ENCODE measurements at places on chromosomes 3 and 15.
A peak's percentile ranks its signal among the peaks of the same experiment; 100 is the strongest.

- DNase-seq = peak; percentile 85
Observed at GRCh38 chr3:141231952-141232823, 563 bp downstream of the PXYLP1 start.

DNA sequence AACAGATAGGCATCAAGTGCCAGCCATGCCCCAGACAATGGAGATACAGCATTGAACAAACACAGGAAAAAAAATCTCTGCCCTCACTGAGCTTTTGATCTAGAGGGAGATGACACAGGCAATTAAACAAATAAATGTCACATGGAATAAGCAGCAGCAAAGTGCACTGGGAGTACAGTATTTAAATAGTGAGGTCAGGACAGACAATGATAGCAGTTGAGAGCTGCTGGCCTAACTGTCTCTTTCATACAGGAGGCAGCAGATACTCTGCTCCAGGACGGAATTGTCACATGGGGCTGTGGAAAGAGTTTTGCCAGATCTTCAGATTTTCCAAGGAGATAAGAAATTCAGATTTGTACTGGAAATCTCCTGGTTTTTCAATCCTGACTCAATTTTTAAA lies 241.3 kb downstream of the THRB start:
- DNase-seq = no peak

- peak; percentile 50 for DNase-seq
Observed at GRCh38 chr15:81945014-81945615, 100.7 kb downstream of the MEX3B start.

- no peak for DNase-seq
Observed at GRCh38 chr3:25952133-25952532, 162.2 kb downstream of the OXSM start.

GRCh38 chr3:13883681-13884080 lies 3.8 kb upstream of the WNT7A start:
- peak; percentile 22 for DNase-seq

DNA sequence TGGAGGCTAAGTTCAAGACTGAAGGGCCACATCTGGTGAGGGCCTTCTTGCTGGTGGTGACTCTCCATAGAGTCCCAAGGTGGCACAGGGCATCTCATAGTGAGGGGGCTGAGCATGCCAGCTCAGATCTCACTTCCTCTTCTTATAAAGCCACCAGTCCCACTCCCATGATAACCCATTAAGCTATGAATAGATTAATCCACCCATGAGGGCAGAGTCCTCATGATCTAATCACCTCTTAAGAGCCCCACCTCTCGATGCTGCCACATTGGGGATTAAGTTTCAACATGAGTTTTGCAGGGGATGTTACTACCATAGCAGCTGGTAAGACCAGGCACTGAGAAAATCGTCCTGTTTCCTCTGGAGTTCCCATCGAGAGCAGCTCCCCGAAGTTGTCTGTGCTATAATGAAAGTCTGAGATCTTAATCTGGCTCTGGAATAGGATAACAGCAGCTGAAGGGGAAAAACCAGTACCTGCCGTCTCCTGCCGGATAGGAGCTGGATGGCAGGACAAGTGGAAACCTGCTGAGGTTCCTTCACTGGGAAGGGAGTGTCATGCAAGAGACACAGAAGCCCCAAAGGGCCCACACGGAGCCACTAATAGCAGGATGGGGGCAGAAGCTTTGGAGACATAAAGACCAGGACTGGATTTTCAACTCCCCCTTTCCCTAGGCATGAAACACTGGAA lies 79.5 kb upstream of the EPHB3 start:
- DNase-seq = no peak

DNA sequence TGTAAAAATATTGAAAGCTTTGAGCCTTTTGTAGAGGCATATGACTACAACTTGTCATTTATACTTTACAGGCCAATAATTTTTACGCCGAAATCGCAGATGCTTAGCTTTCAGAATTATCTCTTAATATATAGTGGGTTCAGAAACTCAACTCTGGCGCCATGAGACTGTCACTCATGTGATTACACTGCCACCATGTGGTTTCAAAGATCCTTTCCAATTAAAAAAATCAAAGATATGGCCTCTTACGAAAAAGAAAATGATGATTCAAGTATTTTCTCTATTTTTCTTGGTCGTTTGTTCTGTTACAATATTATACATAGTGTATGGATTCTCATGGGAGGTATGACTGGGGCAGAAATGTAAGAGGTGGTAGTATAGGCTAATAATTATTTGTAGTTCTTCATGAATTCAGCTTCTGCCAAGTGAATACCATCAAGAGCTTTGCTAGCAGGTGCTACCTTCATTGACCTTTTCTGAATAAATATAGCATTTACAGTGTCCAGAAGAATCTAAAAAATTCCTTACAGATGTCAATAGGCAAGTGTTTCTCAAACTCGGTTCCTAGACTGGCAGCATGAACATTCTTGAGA lies 751.7 kb upstream of the GOLIM4 start:
- DNase-seq = no peak

DNA sequence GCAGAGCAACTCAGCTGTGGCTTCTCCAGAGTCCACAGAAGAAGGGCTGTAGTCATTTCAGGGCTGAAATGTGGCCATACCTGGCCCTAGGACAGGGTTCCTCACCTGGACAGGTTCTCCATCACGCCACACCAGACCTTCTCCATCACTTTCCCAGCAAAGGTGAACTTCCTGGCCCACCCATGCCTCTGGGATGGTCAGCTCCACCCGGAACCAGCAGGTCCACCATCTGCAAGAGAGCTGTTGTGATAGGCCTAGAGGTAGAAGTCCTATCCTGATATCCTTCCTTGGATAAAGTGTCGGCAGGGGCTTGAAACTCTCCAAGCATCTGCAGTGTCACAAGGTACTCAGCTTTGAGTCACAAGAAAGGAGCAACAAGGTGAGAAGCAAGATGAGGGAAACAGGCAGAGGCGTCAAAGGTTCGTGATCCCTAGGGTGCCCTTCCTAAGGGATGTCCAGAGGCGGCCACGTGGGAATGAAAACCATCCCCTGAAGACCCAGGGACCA lies 948 bp downstream of the MAN2C1 start:
- DNase-seq = no peak

DNA sequence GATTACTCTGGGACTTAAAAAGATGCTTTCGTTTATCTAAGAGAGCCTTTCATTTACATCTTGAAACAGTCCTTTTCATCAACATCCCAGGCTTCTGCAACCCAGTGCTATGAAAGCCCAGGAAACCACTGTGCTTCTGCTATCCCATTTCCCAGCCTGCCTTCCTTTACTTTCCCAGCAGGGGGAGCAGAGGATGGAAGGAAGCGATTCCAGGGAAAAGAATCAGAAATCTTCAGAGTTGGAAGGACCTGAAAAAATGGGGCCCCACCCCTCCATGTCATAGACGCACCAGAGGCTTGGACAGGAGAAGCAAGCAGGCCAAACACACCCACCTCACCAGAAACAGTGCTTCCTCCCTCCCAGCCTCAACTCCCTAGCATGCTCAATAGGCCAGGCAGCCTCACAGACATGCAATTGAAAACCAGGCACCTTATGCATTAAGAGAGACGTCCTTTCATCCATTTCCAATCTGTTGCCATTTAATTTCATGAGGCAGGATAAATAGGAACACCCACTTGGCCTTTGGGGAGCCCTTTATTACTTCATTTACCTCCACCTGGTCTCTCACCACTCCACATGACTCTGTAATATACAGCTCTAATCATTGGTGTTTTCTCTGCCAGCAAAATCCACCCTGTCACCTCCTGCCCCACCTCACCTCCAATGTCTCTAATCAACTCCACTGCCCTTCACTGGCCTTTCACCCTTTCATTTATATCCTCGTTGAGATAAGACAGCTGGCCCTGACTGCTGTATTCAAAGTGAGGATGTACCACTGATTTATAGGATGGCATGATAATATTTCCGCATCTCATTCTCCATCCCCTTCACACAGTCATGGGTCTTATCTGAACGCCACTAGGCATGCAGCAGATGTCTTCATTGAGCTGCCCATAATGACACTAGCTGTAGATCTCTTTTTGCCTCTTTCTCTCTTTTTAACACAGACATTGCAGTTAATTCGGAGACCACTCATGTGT lies 583.9 kb downstream of the NTRK3 start:
- peak; percentile 80 for DNase-seq

GRCh38 chr3:877001-877400 lies 215.8 kb upstream of the CNTN6 start:
- no peak for DNase-seq

DNA sequence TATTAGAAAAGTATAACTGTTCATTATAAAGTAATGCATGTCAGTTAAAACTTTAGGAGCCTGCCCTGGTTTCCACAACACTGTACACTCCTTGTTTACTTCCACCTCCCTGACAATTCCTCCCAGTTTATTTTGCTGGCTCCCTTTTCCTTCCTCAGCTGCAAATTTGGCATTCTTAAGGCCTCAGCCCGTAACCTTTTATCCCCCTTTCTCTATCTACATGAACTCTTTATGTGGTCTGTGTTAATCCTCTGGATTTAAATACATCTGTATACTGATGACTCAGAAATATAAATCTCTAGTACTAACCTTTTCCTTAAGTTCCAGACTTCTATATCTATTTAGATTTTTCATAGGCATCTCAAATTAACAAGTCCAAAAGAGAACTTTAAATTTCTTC lies 143.6 kb downstream of the OTOL1 start:
- DNase-seq = no peak

DNA sequence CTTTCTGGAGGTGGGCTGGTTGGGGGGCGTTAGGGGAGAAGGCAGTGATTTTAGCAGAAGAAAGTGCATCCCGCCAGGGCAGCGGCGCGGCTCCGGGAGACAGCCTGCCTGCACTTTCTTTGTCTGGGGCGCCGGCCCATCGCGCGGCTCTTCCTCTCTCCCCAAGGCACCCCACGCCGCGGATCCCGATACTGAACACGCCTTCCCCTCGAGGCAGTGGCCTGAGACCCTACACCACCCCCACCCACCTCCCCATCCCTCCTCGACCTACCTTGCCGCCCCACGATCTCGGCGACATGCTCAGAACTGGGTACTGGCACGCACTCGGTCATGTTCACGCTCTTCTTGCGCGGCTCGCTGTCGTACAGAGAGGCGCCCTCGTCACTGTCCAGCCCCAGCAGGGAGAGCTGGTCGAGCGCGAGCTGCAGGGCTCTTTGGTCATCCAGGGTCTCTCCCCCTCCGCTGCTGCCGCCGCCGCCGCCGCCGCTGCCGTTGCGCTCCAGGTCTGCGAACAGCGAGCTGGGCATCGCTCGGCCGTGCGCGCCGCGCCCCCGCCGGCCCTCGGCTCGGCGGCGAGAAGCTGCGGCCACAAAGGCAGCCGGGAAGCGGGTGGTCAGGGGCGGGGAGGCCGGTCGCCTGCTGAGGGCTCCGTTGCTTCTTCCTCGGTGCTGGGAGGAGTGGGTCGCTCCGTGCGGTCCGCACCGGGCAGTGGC lies 483 bp downstream of the MEX3B start:
- DNase-seq = peak; percentile 79

- no peak for DNase-seq
Observed at GRCh38 chr3:53597136-53597915, 102.9 kb downstream of the CACNA1D start.

DNA sequence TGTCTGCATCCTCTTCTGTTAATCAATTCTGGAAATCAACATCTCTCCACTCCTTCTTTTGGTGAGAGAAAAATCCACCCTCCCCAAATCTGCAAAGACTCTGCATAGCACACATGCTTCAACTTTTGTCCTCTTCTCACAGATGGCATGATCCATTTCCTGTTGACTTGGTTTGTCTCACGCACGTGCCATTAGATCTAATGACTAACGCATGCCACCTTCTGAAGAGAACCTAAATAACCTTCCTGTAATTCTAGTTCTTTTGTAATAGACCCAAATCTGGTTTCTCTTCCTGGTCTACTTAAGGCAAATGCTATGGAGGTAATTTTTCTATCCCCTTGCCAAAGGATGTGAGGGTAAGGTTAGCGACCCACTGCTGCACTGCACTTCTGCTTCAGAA lies 51.0 kb upstream of the ATOSA start:
- no peak for DNase-seq

GRCh38 chr15:25446076-25446475 lies 7.3 kb upstream of the UBE3A start:
- DNase-seq = no peak

DNA sequence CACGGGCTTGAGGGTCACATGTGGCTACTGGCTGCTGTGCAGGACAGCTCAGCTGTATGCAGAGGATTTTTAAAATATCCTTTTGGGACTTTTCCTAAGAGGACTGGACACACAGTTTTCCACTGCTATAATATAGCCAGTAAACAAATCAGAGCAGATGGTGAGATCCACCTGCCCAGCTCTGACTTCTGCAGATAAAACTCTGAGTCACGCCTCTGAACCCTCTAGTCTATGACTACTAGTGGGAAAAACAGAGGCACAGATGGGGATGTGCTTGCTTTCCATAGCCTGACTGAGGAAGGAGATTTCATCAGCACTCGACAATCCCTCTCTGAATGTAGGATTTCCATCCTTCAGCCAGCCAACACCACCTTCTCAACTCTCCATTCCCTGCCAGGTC lies 45.1 kb downstream of the COLQ start:
- DNase-seq = peak; percentile 3

- no peak for DNase-seq
Observed at GRCh38 chr15:39888809-39889208, 31.3 kb downstream of the GPR176 start.

- DNase-seq = peak; percentile 75
Observed at GRCh38 chr3:79052054-79052681, 715.6 kb downstream of the ROBO1 start.

DNA sequence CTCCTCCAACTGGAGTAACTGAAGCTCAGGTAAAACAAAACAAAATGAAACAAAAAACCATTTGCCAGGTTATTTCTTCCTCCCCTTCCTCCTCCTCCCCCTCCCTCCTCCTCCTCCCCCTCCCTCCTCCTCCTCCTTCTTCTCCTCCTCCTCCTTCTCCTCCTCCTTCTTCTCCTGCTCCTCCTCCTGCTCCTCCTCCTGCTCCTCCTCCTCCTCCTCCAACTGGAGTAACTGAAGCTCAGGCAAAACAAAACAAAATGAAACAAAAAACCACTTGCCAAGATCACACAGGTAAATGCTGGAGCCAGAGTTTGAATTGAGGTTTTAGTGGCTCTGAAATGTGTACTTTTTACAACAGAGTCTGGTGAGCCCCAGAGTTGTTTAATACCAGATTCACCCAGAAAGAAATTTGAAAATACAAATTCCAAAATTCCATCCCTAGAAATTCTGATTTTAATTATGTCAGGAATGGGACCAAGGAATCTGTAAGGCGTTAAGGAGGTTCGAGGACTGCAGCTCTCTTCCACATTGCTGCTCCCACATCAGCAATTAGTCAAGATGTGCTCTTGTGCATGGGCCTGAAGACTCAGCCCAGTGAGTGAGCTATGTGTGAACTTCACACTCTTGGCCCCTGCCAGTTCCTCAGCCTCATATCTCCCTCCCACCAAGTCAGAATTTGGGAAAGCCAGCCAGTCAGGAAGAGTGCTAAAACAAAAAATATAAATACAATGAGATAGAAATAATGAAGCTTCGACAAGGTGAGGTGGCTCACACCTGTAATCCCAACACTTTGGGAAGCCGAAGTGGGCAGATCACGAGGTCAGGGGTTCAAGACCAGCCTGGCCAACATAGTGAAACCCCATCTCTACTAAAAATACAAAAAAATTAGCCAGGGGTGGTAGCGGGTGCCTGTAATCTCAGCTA lies 31.6 kb upstream of the ZNF770 start:
- peak; percentile 72 for DNase-seq

- no peak for DNase-seq
Observed at GRCh38 chr3:61029194-61029593, 222.1 kb downstream of the FHIT start.

- DNase-seq = no peak
Observed at GRCh38 chr3:146065573-146066006, 95.4 kb downstream of the PLOD2 start.

- peak; percentile 82 for DNase-seq
Observed at GRCh38 chr15:88630141-88630721, 8.6 kb upstream of the ISG20 start.
